Epithelial cell of prostate (primary cell): ENCODE measurements at places on chromosomes 4 and X.

DNA sequence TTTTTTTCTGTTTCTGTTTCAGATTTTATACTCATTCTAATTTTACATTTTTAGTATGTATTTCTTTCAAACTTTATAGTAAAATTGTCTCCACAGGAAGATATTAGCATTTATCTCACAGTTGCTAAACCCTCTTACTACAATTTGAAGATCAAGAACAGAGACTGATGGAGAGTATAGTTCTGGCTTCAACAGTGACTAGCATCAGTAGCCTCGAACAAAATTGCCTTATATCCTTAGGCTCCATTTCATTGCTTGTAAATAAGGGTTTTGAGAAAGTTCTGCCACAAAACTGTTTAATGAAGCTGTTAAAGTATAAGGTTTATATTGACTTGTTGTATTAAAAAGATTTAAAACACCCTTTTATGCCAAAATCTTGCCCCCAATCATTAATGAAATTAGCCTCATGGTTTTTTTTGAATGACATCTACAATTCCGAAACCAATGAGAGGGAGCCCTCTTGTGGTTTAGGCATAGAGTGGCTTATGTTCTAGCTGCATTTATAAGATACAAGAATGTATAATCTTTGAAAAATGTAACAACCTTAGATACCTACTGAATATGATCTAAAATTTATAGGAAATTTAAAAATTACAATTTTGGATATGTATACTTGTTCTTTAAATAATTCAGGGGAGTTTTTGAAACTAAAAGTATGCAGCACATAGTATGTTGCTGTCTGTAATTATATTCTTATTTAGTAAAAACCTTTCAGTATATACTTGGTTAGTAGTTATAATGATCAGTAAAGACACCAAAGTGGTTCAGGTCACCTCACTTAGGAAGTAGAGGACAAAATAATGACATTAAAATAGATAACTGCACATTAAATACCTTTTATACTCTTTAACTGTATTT lies 109.8 kb upstream of the HPGD start:
- DNase-seq: no peak

GRCh38 chr4:10613926-10614478 lies 70.6 kb downstream of the CLNK start:
- no peak for DNase-seq

- DNase-seq: no peak
Observed at GRCh38 chr4:31341601-31342359, 621.6 kb downstream of the PCDH7 start.

GRCh38 chr4:142314686-142315085 lies 531.4 kb downstream of the INPP4B start:
- DNase-seq: no peak

GRCh38 chr4:25743971-25744370 lies 88.3 kb downstream of the SLC34A2 start:
- no peak for DNase-seq

- no peak for DNase-seq
Observed at GRCh38 chr4:174933083-174933482, 14.9 kb downstream of the ADAM29 start.

DNA sequence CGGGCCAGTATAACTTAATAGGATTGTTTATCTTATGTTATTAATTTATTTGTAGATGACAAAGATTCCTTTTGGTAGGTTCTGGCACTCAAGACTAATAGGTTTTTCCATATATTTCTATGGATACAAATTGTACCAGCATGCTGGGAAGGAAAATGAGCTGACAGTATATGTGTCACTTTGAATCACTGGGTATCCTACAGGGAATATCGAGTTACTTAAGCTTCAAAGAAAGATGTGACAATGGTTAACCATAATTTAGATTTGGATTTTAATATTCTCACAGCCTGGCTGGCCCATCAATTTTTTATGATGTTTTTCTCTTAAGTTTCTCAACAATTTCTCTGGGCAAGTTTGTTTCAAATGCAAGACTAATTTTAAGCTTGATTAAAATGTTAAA lies 498.8 kb upstream of the FTHL17 start:
- no peak for DNase-seq

GRCh38 chr4:140185412-140186081 lies 31.6 kb upstream of the MAML3 start:
- no peak for DNase-seq

DNA sequence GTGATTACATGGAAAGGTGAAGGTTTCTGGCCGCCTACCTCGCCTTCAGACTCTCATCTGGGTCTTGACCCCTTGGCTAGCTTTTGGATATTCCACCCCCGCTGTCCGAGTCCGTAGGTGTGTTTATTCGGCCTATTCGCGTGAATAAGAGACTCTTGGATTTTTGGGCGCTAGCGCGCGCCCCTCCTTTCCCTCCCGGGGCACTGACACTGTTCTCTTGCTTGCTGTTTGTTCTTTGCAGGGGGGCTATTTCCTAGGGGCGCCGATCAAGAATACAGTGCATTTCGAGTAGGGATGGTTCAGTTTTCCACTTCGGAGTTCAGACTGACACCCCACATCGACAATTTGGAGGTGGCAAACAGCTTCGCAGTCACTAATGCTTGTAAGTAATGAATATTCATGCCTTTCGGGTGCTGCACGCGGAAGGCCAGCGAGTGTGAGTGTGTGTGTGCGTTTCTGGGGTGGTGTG lies 932 bp downstream of the GRIA2 start:
- DNase-seq: no peak

- no peak for DNase-seq
Observed at GRCh38 chr4:181503687-181504390, 739.4 kb upstream of the TENM3 start.

DNA sequence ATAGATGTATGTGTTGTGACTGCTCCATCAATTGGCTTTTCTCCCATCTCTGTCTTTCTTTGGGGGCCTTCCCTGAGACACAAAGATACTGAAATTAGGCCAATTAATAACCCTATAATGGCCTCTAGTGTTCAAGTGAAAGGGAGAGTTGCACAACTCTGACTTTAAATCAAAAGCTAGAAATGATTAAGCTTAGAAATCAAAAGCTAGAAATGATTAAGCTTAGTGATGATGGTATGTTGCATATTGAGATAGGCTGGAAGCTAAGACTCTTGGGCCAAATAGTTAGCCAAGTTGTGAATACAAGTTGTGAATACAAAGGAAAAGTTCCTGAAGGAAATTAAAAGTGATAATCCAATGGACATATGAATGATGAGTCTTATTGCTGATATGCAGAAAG lies 452.9 kb upstream of the AGA start:
- no peak for DNase-seq

DNA sequence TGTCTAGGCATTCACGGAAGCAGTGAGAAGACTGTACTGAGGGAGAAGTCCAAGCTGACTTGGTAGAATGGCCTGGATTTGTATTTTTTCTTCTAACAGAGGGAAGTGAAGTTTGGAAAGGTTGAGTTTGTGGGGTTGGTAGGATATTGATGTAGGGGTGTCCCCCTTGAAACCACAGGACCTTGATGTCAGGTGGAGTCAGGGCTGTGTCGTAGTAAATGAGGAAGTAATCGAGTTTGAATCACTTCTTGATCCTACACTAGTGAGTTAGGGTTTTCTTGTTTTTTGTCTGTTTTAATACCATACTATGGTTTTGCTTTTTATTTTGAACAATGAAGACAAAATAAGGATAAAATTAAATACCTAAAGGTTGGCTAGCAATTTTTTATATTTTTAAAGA lies 30.1 kb upstream of the ANAPC4 start:
- no peak for DNase-seq

DNA sequence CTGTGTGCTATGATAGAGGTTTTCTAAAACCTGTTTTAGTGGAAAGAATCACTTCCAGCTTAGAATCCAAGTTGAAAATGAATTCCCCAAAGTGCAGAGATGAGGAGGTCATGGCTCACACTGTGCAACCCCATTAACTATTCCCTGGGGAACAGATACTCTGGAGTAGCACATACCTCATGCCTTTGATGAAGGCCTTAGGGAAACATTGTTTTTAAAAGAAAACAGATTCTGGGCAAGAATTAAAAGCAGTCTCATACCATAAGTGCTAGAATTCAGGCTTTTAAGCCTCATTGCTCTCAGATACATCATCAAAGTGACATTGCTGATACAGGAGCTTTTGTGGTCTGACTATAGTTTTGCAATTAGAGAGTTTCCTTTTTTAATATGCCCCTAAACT lies 115.1 kb downstream of the NDST4 start:
- DNase-seq: no peak

- DNase-seq: no peak
Observed at GRCh38 chr4:78119698-78120097, 62.6 kb downstream of the FRAS1 start.

DNA sequence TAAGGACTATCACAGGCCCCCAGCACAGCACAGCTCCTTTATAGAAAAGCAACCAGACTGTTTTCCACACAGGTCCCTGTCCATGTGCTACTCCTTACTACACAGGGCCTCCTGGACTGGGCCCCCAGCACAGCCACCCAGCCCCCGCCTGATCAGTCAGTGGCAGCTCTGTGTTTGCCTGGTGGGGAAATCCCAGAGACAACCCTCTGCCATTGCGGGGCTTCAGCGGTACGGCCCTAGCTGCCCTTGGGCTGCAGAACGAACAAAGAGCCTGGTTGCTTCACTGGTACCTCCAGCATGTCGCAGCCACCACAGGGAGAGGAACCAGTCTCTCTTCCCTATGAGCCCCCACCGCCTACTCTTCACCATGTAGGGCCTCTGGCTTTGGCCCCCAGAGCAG lies 30.7 kb downstream of the CBR4 start:
- no peak for DNase-seq

GRCh38 chr4:138007572-138007971 lies 234.6 kb downstream of the SLC7A11 start:
- no peak for DNase-seq

DNA sequence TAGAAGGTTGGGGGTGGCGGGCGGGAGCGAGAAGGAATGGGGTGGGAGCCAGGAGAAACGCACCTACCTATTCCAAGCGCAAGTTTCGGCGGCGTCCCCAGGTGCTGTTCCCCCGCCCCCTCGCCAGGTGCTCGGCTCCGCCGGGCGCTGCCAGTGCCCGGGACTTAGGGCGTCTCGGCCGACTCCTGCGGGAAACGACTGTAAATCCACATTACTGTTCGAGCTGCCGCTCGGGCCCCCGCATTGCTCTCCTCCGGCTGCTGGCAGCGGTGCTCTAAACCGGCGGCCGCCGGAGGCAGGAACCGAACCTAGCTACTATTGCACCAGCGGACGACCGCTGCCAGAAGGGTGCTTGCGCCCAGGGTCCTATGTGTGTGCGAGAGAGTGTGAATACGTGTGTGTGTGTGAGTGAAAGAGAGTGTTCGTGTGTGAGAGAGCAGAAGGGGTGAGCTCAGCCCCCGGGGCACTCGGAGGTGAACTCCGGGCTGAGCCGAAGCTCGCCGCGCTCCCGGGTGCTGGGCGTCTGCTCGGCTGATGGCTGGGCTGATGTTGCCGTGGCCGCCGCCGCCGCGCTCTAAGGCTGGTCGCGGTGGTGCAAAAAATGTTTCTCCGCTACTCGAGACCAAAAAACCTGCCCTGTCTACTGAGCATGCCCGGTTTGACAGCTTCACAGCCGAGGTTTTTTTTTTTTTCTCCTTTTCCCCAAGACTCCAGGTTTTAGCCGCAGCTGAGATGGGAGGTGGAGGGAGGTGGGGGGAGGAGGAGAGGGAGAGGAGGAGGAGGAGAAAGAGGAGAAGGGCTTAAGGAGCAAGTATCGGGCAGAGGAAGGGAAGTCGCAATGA lies 115.7 kb upstream of the TEX13C start:
- no peak for DNase-seq

DNA sequence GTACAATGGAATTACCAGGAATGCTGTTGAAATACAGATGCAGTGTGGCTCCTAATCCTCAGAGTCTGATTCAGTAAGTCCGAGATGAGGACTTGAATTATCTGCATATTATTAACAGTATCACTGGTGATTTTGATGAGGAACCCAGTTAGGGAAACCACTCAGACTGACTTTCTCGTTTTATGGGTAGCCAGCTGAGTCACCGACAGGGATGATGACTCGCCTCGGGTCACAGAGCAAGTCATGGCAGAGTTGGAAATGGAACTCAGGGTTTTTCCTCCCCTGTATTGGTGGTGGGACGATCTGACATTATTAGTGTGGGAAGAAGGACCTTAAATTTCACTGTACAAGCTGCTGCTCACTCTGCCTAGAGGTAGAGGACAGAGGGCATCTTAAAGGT lies 51.3 kb downstream of the RTL9 start:
- DNase-seq: no peak

GRCh38 chr4:2596611-2597010 lies 60.2 kb downstream of the FAM193A start:
- DNase-seq: no peak

GRCh38 chrX:72100051-72100755 lies 31.5 kb downstream of the RTL5 start:
- DNase-seq: no peak

- no peak for DNase-seq
Observed at GRCh38 chr4:173130687-173131086, 37.9 kb upstream of the GALNT7 start.

GRCh38 chr4:1015746-1016145 lies 4.3 kb downstream of the FGFRL1 start:
- no peak for DNase-seq

DNA sequence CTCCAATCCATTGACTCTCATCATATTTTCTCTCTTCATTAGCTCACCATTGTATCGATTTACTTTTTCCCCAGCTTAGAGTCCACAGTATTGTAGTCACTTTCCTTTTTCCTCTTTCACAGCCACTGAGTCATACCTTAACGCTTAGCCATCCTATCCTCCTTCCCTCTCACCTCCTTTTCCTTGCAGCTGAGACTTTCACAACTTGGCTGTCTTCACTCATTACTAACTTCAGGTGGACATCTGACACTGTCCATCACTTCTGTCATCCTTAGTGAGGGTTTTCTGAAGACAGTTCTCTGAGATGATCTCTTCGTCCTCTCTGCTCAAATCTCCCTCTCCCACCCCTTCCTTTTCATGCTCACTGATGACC lies 70.5 kb upstream of the ESX1 start:
- DNase-seq: peak; percentile 18

DNA sequence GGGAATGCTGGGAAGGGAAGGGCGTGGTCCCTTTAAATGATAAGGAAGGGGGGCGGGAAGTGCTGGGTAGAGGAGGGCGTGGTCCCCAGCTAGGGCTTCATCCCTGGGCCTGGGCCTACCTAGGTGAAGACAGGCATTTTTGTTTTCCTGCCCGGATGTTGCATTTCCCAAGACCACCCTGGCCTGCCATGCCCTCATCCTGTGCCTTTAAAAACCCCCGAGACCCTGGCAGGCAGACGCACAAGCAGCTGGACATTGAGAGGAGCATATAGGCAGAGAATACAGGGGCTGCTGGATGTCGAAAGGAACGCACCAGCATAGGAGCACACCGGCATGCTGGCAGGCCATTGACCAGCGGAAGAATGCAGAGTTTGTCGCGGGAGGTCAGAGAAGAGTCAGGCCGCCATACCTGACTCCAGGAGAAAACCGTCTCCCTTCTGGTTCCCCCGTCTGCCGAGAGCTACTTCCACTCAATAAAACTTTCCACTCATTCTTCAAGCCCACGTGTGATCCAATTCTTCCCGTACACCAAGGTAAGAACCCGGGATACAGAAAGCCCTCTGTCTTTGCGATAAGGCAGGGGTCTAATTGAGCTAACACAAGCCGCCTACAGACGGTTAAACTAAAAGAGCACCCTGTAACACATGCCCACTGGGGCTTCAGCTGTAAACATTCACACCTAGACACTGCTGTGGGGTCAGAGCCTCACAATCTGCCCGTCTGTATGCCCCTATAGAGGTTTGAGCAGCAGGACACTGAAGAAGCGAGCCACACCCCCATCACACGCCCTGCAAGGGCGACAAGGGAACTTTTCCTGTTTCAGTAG lies 2.9 kb upstream of the AGA start:
- DNase-seq: no peak

GRCh38 chrX:81316163-81316562 lies 114.3 kb downstream of the SH3BGRL start:
- DNase-seq: no peak
